ENCODE measurements at places on chromosomes 16 and 17.

DNA sequence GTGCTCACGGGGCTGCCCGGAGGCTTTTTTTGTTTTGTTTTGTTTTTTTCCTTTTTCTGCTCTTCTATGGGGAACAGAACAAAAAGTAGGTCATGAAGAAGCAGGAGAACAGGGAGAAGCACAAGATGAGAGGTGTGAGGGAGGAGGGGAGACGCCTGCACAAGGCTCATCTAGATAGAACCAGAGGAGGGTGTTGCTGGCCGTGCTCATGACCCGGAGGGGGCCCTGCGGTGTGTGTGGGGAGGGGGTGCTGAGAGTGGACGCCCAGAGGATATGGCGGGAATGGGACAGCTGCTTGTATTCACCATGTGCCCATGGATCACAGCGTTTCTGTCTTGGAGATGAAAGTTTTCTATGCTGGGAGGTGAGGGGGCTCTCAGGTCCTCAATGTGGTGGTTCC lies 183.7 kb downstream of the FOXL1 start:
- no peak for DNase-seq

DNA sequence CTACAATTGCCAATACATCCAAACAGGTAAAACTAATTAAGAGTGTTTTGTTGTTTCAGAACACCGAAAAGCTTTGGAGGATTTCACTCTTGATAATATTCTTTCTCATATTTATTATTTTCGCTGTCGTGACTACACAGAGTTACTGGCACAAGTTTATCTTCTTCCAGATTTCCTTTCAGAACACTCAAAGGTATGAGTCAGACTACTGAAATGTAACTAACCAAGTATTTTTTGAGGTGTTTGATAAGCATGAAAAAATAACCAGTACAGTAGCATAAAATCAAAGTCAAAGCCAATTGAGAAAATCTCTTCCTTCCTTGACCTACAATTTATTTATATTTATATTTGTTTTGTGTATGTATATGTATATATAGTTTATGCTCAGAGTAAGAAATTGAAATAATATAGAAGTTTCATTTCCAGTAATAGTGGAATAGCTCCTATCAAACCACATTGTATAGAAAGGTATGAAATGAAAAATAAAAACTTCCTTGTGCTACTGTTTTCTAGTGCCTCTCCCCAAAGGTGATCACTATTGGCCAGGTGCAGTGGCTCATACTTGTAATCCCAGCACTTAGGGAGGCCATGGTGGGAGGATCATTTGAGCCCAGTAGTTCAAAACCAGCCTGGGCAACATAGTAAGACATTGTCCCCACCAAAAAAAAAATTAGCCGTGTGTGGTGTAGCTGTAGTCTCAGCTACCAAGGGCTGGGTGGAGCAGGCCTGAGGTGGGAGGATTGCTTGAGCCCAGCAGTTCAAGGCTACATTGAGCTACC lies 10.9 kb downstream of the RAD51C start:
- DNase-seq = no peak

GRCh38 chr17:69597898-69598692 lies 183.6 kb downstream of the MAP2K6 start:
- DNase-seq = no peak

GRCh38 chr17:73514146-73514863 lies 129.9 kb downstream of the SDK2 start:
- DNase-seq = no peak

GRCh38 chr17:18143044-18143936 lies 34.7 kb downstream of the MYO15A start:
- DNase-seq = no peak

- DNase-seq = no peak
Observed at GRCh38 chr17:45016237-45016636, 35.2 kb downstream of the DCAKD start.
